ENCODE measurements at places on chromosomes 3 and 15.

- DNase-seq = no peak
Measured at GRCh38 chr3:33430061-33430460, 10.1 kb downstream of the UBP1 start.

DNA sequence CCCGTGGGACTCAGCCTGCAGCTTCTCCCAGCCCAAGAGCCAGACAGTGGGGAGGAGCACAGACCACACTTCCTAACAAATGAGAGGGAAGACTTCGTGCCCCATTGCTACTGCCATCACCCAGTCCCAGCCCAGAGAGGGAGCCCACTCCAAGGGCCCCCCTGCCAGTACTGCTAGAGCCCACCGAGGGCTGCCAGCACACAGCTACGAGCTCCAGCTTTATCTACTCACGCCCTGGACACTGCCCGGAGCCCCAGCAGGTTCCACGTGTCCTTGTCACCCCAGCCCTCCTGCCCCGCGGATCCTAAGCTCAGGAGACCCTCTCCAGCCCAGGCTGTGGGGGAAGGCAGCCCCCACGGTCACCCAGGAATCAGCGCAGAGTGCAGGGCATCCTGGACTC lies 1.9 kb downstream of the GOLGA8A start:
- no peak for DNase-seq

GRCh38 chr15:27358751-27359434 lies 387.9 kb downstream of the GABRG3 start:
- no peak for DNase-seq

DNA sequence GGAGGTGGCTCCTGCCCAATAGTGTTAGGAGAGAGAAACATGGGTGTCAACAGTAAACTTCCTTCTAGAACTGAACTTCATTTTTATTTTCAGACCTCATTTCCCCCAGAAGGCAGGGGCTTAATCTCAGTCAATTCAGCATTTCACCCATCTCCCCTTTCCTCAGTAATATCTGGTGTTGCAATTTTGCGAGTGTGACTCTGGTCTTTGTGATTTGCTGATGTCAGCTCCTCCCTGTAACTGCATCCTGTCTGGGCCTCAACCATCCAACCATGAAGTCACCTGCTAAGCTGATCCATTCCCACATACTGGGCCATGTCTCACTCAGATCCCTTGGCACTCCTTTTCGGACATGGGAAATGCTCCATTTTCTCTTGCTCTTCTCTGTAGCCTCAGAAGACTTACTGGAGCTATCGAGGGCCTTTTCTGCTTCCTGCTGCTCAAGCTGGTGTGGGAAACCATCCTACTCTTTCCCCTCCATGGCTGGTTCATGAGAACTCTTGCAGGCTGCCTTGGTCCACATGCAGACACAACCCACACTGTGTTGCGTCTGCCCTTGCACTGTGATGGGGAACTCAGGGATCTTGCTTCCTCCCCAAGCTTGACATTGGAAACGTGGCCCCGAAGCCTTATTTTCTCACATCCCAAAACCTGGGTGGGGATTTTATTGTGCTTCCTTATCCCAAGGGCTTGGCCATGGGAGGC lies 24.6 kb downstream of the CCR4 start:
- DNase-seq = no peak

- no peak for DNase-seq
Measured at GRCh38 chr15:72857331-72858063, 73.9 kb upstream of the ADPGK start.

- DNase-seq = no peak
Measured at GRCh38 chr3:11717301-11717700, 73.6 kb upstream of the VGLL4 start.

DNA sequence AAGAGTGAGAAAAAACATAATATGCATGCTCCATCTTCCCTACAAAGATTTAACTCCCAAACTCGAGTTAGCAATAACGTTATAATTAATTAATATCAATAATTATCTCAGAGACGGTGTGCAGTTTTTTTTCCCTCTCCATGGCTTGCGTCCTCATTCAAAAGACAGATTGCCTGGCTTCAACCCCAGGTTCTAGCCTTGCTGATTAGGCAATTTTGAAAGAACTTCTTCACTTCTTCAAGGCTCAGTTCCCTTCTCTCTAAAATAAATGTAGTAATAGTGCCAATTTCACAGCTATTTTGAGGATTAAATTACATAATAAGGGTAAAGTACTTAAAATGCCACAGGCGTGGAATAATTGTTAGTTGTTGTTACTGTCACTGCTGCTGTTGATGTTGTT lies 876.1 kb upstream of the GBE1 start:
- no peak for DNase-seq

DNA sequence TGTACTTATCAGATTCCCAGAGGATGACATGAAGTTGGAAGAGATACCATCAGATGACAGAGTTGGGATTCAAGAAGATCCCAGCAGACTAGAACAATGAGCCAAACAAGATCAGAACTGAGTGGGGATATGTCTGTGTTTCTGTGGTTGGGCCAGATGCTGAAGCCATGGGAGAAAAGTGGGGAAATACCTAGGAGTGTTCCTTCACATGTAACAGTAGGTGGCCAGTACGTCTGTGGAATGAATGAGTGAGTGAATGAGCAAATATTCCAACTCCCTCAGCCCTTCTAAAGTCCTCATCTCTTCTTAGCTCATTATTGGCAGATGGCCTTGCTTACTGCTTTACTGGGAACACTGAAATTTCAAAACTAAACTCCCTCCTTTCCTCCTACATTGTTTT lies 32.2 kb upstream of the GREM1 start:
- no peak for DNase-seq

DNA sequence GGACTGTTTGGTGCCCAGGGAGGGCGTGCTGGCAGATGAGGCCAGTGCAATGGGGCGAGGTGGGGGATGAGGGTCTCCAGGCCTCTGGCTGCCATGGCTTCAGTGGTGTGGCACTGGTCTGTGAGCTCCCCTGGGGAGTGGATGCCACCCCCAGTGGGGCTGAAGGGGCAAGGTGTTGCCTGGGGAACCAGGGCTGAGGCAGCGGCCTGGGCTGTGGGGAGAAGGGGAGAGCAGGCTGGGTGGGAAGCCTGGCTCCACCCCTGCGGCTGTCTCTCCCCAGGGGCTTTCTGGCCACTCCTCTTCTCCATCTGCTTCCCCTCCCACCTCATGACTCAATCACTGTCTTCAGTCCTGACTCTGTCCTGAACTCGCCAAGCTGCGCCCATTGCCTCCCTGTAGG lies 88.4 kb upstream of the TLE3 start:
- DNase-seq = no peak

GRCh38 chr3:186592682-186593081 lies 20.2 kb upstream of the AHSG start:
- no peak for DNase-seq

Measured in T-helper 9 cell (primary cell).